ENCODE measurements at places on chromosomes 3 and 15.

- no peak for DNase-seq
- no peak overlapping the region for H3K4me3 ChIP-seq
- H3K4me1 ChIP-seq: no peaks in the 10 kb centered on the region
- no peaks in the 10 kb centered on the region for H3K36me3 ChIP-seq
These were observed 228.9 kb upstream of the MRPL3 start for GRCh38 chr3:131731709-131732108.

- DNase-seq: no peak
- H3K36me3 ChIP-seq: peaks cover 45% of the 10 kb centered on the region
- H3K4me1 ChIP-seq: no peaks in the 10 kb centered on the region
- no peak overlapping the region for H3K4me3 ChIP-seq
- H3K27ac ChIP-seq: no peak overlapping the region
- no peaks in the 10 kb centered on the region for H3K27me3 ChIP-seq
These were observed 136.2 kb downstream of the SUCLG2 start for GRCh38 chr3:67518236-67518635.

- no peaks in the 10 kb centered on the region for H3K36me3 ChIP-seq
- H3K4me3 ChIP-seq: no peak overlapping the region
These were observed 448.6 kb upstream of the CDIN1 start for GRCh38 chr15:36130641-36131310.

DNA sequence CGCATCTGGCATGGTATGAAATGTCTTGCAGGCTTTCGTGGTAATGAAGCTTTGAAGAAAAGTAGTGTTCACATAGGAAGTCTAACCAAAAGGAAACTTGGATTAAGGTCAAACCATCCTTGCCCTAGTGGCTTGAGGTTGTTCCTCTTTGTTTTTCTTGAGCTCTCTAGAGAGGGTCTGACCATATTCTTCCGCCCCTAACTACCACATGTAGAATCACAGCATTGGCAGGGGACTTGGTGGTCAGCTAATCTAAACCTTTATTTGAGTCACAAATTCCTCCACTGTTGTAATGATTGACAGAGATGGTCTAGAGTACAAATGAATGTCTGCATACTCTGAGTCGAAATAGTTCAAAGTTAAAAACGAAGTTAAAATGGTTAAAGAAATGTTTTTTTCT lies 39.1 kb upstream of the PHLDB2 start:
- no peak overlapping the region for H3K27ac ChIP-seq
- H3K4me1 ChIP-seq: no peaks in the 10 kb centered on the region
- no peak overlapping the region for H3K4me3 ChIP-seq
- H3K36me3 ChIP-seq: peaks cover 3% of the 10 kb centered on the region
- DNase-seq: no peak
- peaks cover 5% of the 10 kb centered on the region for H3K27me3 ChIP-seq

- H3K36me3 ChIP-seq: no peaks in the 10 kb centered on the region
- no peak overlapping the region for H3K27ac ChIP-seq
- no peaks in the 10 kb centered on the region for H3K4me1 ChIP-seq
- no peaks in the 10 kb centered on the region for H3K27me3 ChIP-seq
These were observed 42.9 kb upstream of the CADPS start for GRCh38 chr3:62918131-62918530.

- H3K27me3 ChIP-seq: no peaks in the 10 kb centered on the region
- no peak for DNase-seq
- no peak overlapping the region for H3K4me3 ChIP-seq
- no peaks in the 10 kb centered on the region for H3K4me1 ChIP-seq
- no peaks in the 10 kb centered on the region for H3K36me3 ChIP-seq
These were observed 580.4 kb downstream of the CADM2 start for GRCh38 chr3:85539232-85539631.

DNA sequence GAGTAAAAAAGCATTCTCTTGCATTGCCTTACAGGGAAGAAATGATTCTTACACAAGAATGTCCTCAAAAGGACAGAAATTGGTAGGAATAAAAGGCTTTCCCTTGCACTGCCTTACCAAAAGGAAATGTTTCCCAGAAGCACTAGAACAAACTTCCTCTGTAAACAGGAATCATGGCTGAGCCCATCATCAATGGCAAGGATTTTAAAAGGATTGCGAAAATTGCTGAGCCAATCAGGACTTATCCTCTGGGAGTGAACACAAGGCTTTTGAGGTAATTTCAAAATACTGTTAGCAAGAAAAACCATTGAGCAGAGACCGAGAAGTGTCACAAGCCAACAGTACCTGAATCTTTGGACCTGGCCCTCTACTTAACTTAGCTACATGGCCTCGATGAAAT lies 897.3 kb downstream of the ROBO1 start:
- H3K4me3 ChIP-seq: no peak overlapping the region
- H3K27me3 ChIP-seq: no peaks in the 10 kb centered on the region
- DNase-seq: no peak
- no peaks in the 10 kb centered on the region for H3K36me3 ChIP-seq

- DNase-seq: no peak
- peaks cover 2% of the 10 kb centered on the region for H3K27me3 ChIP-seq
- no peaks in the 10 kb centered on the region for H3K36me3 ChIP-seq
These were observed 45.4 kb downstream of the GRK7 start for GRCh38 chr3:141808586-141808985.

GRCh38 chr3:140599496-140599895 lies 78.4 kb upstream of the TRIM42 start:
- no peak for DNase-seq
- no peaks in the 10 kb centered on the region for H3K36me3 ChIP-seq
- no peak overlapping the region for H3K4me3 ChIP-seq
- H3K27me3 ChIP-seq: no peaks in the 10 kb centered on the region

DNA sequence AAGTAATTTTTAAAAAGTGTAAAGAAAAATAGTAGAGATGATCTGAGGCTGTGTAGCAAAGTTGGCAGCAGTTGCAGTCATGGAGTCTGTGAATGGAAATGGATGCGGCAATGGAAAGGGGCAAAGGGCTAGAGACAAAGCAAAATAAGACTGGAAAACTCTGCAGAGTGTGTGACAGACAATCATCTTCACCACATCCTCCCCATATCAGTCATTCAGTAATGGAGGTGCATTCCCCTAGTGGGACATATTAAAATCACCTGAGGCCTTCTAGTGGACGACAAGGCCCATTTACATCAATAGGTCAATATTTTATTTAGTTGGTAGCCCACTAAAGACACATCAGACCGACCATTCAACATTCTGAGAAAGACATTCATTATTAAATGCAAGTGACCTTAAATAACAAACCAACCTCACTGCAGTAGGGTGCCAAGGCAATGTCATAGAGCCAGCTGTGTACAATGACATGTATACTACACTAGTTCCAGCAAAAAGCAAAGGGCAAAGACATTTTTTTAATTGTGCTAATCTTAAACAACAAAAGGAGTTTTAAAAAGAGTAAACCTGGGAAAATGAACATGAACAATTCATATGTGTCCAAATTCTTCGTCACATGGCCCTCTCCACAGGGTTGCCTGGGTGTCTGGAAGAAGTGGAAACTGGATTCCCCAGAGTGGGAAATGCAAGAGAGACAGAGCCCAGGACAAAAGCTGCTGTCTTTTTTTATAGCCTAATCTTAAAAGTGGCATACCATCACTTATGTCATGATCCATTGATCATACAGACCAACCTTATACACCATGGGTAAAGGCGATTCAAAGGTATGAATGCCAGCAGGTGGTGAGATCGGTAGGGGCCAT lies 15.6 kb upstream of the RAP2B start:
- H3K27ac ChIP-seq: no peak overlapping the region
- H3K27me3 ChIP-seq: no peaks in the 10 kb centered on the region
- H3K36me3 ChIP-seq: no peaks in the 10 kb centered on the region
- H3K4me3 ChIP-seq: no peak overlapping the region
- H3K4me1 ChIP-seq: no peaks in the 10 kb centered on the region

- H3K4me3 ChIP-seq: no peak within 1 kb of the TSS
- no peak within 1 kb of the TSS for H3K27ac ChIP-seq
- no peaks in the 10 kb centered on the region for H3K4me1 ChIP-seq
- no peak for DNase-seq
These were observed at the start of gene PRR23E for GRCh38 chr3:127192576-127193232. Gene PRR23E, plus strand, starts transcription at chr3:127193131. Its CDS starts 3,555 bp downstream, at chr3:127196686.

- no peak overlapping the region for H3K27ac ChIP-seq
- H3K4me1 ChIP-seq: no peaks in the 10 kb centered on the region
- no peaks in the 10 kb centered on the region for H3K36me3 ChIP-seq
- no peak for DNase-seq
- H3K4me3 ChIP-seq: no peak overlapping the region
These were observed 23.9 kb upstream of the UBE2E1 start for GRCh38 chr3:23781871-23782270.

- no peaks in the 10 kb centered on the region for H3K27me3 ChIP-seq
- DNase-seq: no peak
- H3K27ac ChIP-seq: peak overlapping the region; percentile 99
- peaks cover 41% of the 10 kb centered on the region for H3K4me1 ChIP-seq
- peaks cover 10% of the 10 kb centered on the region for H3K36me3 ChIP-seq
- peak overlapping the region; percentile 98 for H3K4me3 ChIP-seq
These were observed 594 bp upstream of the ICE2 start for GRCh38 chr15:60479361-60480110.

- no peak for DNase-seq
- H3K4me3 ChIP-seq: no peak overlapping the region
- H3K4me1 ChIP-seq: no peaks in the 10 kb centered on the region
- no peak overlapping the region for H3K27ac ChIP-seq
These were observed 35.2 kb upstream of the MELTF start for GRCh38 chr3:197064771-197065170.

- H3K4me1 ChIP-seq: no peaks in the 10 kb centered on the region
- no peak overlapping the region for H3K4me3 ChIP-seq
- H3K27me3 ChIP-seq: no peaks in the 10 kb centered on the region
These were observed 236.6 kb upstream of the PROK2 start for GRCh38 chr3:72021531-72021930.

GRCh38 chr3:188581792-188582191 lies 427.8 kb downstream of the LPP start:
- DNase-seq: no peak
- peaks cover 7% of the 10 kb centered on the region for H3K4me1 ChIP-seq
- H3K27me3 ChIP-seq: no peaks in the 10 kb centered on the region
- no peak overlapping the region for H3K4me3 ChIP-seq
- H3K27ac ChIP-seq: no peak overlapping the region
- peaks cover 1% of the 10 kb centered on the region for H3K36me3 ChIP-seq

- no peak overlapping the region for H3K27ac ChIP-seq
- peaks cover 69% of the 10 kb centered on the region for H3K4me1 ChIP-seq
- H3K27me3 ChIP-seq: peaks cover 6% of the 10 kb centered on the region
These were observed 8.2 kb downstream of the LRIG1 start for GRCh38 chr3:66492672-66493071.

DNA sequence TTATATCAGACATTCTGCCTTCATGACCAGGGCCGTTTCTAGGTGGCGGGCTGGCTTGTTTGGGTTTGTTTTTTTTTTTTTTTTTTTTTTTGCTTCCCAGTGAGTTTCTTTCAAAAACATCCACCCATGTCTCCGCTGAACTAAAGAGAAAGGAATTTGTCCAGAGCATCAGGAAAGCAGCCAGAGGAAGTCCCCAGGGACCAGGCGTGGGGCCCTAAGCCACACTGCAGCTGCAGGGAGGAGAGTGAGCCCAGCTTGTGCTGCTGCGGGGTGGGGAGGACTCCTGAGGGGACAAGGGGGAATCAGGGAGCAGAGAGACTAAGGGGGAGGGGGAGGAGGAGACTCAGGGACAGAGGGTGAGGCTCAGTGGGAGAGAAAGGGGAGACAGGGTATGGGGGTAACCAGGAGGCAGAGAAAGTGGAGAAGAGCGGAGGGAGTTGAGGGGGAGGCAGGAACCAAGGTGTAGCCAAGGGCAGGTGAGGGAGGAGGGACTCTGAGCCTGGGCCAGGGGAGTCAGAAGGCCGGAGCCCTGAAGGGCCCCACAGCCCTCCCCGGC lies 49.5 kb downstream of the CYP11A1 start:
- peak overlapping the region; percentile 29 for H3K4me3 ChIP-seq
- H3K36me3 ChIP-seq: no peaks in the 10 kb centered on the region
- H3K27ac ChIP-seq: peak overlapping the region; percentile 98
- no peak for DNase-seq
- H3K27me3 ChIP-seq: no peaks in the 10 kb centered on the region

GRCh38 chr15:42133886-42134502 lies 22.4 kb downstream of the PLA2G4F start:
- peaks cover 20% of the 10 kb centered on the region for H3K27me3 ChIP-seq
- H3K4me3 ChIP-seq: no peak overlapping the region
- H3K4me1 ChIP-seq: peaks cover 8% of the 10 kb centered on the region
- H3K27ac ChIP-seq: no peak overlapping the region
- DNase-seq: peak; percentile 79

GRCh38 chr15:83404121-83404520 lies 43.0 kb upstream of the SH3GL3 start:
- peaks cover 1% of the 10 kb centered on the region for H3K27me3 ChIP-seq
- H3K4me1 ChIP-seq: no peaks in the 10 kb centered on the region
- no peak for DNase-seq

- peak overlapping the region; percentile 89 for H3K27ac ChIP-seq
- peaks cover 63% of the 10 kb centered on the region for H3K36me3 ChIP-seq
- no peak overlapping the region for H3K4me3 ChIP-seq
- H3K27me3 ChIP-seq: no peaks in the 10 kb centered on the region
- H3K4me1 ChIP-seq: peaks cover 60% of the 10 kb centered on the region
These were observed 105.8 kb downstream of the CBLB start for GRCh38 chr3:105762749-105763658.

DNA sequence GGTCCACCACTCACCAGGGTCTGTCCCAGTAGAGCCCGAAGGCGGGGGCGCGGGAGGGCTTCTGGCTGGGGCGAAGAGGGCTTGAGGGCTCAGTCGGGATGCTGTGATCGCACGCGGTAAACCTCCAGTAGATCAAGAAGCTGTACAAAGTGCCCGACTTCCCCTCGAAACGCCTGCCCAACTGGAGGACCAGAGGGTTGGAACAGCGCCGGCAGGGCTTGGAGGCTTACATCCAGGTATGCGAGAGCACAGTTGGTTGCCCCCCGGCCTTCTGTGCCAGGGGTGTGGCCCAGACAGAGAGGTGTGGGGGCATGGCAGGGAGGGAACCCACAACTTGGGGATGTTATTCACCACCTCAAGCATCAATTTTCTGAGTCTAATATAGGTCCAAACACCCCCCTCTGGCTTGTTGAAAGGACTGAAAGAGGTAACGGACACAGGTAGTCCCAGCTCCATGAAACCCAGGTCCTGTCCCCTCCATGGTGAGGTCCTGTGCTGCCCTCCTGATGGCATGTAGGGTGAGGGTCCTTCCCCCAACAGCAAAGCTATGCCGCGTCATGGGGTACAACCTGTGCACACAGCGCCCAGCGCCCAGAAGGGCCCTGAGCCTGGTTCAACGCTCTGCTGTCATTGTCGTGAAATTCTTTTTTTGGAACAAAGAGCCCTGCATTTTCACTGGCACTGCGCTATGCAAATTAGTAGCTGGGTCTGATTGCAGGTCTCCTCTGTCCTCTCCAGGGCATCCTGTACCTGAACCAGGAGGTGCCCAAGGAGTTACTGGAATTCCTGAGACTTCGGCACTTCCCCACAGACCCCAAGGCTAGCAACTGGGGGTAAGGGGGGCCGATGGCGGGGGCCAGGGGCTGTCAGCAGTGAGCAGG lies 1.2 kb downstream of the SNX22 start:
- peaks cover 9% of the 10 kb centered on the region for H3K36me3 ChIP-seq
- peaks cover 22% of the 10 kb centered on the region for H3K4me1 ChIP-seq
- H3K27ac ChIP-seq: no peak overlapping the region
- DNase-seq: no peak

DNA sequence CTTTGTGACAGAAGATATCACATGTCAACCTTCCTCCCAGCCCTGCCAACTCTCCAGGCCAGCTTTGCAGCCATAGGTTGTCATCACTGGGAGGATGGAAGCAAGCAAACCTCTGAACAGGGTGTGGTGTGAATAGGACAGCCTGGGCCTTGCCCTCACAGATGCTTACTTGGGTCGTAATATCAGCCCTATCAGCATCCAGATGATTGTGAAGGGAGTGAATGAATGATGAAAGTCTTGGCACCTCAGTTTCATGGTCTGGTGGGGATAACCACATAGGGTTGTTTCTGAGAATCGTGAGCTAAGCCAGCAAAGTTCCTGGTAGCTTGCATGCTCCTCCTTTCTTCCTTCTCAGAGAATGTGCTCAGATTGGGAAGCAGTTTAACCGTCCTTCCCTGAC lies 55.1 kb upstream of the POLR2M start:
- H3K27me3 ChIP-seq: peaks cover 9% of the 10 kb centered on the region
- peak overlapping the region; percentile 4 for H3K4me3 ChIP-seq
- H3K36me3 ChIP-seq: no peaks in the 10 kb centered on the region
- no peak for DNase-seq
